Small intestine (tissue), 16 donors: ENCODE measurements at places on chromosomes 7 and 10. TPM values are rescaled to one million over a fixed set of nuclear protein-coding genes. Genes with fewer than 3 reads are reported as not detected.

ABCC2 gene
- 91.7 TPM for polyA plus RNA-seq

DNA sequence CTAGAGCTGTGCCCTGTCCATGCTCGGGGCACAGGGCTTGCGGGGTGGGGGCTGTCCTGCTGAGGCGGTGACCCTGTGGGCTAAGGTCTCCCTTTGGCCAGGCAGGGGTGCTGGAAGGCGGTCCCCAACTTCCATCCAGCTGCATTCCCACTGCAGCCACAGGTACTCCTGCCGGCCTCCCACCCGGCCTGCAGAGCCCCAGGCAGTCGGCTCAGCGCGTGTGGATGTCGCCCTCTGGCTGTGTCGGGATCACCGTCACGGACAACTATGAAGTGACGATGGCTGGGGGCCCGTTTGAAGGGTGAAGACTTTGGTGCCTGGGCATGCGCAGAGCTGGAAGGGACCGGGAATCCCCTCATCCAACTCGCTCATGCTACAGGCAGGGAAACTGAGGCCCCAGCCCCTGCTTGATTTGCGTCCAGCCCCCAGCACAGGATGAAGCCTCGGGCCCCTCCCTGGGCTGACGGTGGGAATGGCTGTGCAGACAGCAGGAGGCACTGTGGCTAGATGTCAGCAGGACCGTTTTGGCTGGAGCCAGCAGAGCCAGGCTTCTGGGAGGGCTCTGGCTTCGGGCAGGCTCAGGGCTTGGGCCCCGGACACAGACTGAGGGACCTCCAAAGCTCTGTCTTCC lies 2.3 kb upstream of the TMEM184A start:
- peaks cover 43% of the 10 kb centered on the region for H3K4me1 ChIP-seq
- no peaks in the 10 kb centered on the region for H3K27me3 ChIP-seq
- H3K36me3 ChIP-seq: no peaks in the 10 kb centered on the region
- H3K27ac ChIP-seq: no peak overlapping the region
- no peak for DNase-seq

DNA sequence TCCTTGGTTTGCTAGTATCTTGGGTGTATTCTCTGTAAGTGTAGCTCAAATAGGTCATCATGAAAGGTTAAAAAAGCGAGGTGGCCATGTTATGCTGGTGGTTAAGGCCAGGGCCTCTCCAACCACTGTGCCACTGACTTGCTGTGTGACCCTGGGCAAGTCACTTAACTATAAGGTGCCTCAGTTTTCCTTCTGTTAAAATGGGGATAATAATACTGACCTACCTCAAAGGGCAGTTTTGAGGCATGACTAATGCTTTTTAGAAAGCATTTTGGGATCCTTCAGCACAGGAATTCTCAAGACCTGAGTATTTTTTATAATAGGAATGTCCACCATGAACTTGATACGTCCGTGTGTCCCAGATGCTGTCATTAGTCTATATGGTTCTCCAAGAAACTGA lies 17.1 kb downstream of the SCD start:
- no peak for DNase-seq
- peaks cover 14% of the 10 kb centered on the region for H3K36me3 ChIP-seq
- H3K27ac ChIP-seq: no peak overlapping the region

PLEKHS1 gene
- polyA plus RNA-seq: 23.1 TPM
